Bone marrow (tissue), 2 donors: ENCODE measurements at places on chromosomes 13 and 19.

DNA sequence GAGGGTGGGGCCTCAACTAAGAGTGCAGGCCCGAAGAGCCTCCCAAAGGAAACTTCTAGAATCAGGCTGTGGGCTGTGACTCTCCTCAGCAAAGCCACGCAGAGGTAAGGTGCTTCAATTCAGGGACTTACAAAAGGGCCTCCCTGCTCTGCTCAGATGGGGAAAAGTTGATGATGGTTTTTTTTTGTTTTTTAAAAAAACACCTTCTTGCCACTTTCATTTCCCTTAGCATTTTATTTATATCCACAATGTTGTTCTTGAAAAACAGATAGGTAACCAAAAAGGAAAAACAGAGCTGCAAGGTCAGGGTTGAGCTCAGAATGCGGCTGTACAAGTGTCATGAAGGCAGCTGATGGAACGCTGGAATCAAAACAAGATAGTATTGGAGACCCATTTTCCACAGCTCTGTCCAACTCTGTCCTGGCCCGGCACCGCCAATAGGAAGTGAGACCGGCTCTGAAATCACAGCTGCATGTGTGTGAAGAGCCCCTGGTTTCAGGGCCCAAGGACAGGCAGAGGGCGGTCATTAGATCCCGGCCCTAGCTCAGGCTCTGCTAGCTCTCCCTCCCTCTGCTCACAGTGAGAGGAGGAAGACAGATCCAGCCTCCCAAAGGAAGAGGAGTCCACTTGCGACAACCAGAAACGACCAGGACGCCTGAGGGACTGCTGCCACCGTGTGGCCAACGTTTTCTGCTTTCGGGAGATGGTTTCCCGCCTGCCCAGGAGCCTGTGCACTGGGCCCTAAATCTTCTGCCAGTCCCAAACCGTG lies 58.3 kb downstream of the KLF2 start:
- DNase-seq, result peak; percentile 48

- no peak for DNase-seq
These were observed 4.6 kb upstream of the CDC42EP5 start for GRCh38 chr19:54477650-54478049.

- DNase-seq, result no peak
These were observed 99.7 kb upstream of the RXFP2 start for GRCh38 chr13:31639443-31640163.

DNA sequence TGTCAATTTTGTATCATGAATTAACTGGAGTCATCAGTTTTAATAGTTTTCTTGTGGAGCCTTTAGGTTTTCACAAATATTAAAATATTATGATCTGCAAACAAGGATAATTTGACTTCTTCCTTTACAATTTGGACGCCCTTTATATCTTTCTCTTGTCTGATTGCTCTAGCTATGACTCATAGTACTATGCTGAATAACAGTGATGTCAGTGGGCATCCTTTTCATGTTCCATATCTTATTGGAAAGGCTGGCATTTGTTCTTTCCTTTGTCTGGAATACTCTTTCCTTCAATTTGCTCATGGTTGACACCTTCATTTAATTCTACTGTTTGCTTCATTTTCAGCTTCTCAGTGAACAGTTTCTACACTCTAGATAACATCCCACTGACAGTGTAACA lies 1129.3 kb downstream of the SLITRK5 start:
- DNase-seq, result no peak

GRCh38 chr13:110301606-110302553 lies 5.1 kb downstream of the COL4A1 start:
- DNase-seq, result no peak

DNA sequence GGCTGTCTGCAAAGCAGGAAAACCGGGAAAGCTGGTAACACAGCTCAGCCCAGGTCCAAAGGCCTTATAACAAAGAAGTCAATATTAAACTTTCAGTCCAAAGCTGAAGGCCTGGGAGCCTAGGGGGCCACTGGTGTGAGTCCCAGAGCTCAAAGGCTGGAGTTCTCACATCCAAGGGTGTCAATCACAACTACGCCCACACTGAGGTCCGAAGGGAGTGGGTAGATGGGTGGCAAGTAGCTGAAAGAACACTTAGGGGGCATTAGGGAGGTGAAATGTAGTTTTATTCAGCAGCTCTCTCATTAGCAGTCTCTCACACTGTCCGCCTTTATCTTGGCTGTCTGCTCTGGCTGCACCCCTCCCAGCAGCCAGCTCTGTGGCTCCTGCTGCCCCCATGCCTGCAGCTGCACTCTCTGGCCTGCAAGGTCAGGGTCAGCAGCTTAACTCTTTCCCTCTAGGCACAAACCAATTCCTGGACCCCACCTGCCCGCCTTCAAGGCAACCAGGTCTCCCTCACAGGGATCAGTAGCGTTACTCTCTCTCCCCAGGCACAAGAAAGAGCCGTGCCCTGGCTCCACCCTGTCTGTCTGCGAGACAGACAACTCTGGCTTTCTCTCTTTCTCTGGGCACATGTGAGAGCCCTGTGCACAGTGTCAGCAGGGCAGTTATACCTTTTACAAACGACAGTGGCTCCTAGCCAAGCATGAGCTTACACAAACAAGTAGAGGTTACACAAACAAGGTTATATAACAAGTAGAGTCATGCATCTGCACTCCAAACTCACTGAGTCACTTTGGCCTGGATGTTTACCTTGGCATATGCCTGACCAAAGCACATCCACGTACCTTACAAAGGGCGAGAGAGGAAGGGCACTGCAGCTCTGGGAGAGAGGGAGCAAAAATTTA lies 249.4 kb upstream of the PCDH20 start:
- DNase-seq, result no peak

- no peak for DNase-seq
These were observed 76.8 kb upstream of the ZNF835 start for GRCh38 chr19:56748378-56748777.

DNA sequence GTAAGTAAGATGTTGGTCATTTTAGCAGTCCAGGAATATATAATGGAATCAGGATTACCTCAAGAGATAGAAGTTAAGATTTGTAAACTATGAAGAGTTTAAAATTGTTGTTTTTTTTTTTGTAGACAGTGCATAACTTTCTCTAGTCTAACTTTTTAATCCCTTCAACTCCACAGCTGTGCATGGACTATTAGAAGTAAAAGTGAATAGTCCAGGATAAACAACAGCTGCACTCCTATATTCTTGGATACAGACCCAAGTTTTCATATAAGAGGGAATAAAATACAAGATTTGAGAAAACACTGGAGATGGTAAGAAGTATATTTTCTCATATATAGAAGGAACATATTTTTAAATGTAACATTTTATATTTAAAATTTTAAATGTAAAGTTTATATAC lies 1509.9 kb downstream of the SLITRK5 start:
- DNase-seq, result no peak

- no peak for DNase-seq
These were observed 59.0 kb downstream of the GSX1 start for GRCh38 chr13:27851096-27851850.

DNA sequence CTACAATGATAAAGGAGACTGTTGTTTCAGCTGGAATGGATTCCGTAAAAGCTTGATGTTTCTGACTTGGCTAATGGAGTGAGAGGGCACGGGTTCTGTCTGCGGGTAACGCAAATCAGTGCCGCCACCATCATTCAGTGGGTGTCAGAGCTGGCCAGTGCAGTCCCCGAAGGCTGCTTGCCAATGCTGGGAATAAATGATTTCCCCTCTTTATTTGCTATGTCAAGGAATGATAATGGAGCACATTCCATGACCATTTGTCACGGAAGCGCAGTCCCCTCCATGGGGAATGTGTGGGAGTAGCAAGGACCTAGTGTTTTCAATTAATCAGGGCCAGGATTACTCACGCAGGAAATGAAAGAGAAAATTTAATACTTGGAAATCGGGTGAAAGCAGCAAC lies 899.3 kb downstream of the UQCRFS1 start:
- no peak for DNase-seq

GRCh38 chr13:51033421-51034185 lies 77.5 kb downstream of the C13orf42 start:
- no peak for DNase-seq

GRCh38 chr13:114000151-114001040 lies 26.5 kb upstream of the C13orf46 start:
- no peak for DNase-seq

DNA sequence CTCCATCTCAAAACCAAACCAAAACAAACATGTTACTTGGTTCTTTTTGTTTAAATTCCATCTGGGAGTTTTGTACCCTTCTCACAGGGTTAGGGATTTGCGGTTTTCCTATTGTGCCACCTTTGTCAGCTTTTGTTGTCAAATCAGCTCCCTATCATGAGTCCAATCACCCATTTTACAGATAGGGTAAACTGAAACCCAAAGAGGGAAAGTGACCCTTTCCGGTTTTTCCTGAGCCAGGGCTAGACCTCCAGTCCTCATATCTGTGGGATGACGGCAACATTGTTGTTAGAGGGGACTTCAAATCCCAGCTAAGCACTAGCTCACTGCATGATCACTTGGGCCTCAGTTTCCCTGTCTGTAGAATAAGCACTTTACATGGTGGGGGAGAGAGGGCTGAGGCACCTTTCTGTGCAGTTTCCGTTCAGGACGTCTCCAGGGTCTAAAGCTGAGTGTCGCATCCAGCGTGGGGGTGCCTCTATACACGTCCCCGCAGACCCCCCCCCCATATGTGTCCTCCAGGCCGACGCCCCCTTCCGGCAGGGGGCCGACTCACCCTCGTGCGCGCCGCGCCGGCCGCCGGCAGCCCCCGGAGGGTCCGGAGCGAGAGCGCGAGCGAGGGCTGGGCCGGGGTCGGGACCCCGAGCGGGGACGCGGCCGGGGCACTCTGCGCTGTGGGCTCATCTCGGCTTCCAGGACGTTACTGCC lies 3.9 kb downstream of the CCDC194 start:
- no peak for DNase-seq

DNA sequence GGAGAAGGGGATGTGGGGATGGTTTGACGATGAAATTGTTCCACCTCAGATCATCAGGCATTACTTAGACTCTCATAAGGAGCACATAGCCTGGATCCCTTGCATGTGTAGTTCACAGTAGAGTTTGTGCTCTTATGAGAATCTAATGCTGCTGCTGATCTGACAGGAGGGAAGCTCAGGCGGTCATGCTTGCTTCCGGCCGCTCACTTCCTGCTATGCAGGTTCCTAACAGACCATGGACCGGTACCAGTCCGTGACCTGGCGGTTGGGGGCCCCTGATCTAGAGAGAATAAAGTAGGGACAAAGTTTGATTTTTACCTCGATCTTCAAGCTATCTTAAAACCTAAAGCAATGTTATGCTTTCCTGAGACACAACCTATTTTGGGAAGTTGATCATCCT lies 373.8 kb upstream of the ARGLU1 start:
- DNase-seq, result no peak

- DNase-seq, result no peak
These were observed 31.2 kb downstream of the KATNAL1 start for GRCh38 chr13:30276178-30276577.

- DNase-seq, result no peak
These were observed 180.9 kb downstream of the KCNRG start for GRCh38 chr13:50196118-50196517.

DNA sequence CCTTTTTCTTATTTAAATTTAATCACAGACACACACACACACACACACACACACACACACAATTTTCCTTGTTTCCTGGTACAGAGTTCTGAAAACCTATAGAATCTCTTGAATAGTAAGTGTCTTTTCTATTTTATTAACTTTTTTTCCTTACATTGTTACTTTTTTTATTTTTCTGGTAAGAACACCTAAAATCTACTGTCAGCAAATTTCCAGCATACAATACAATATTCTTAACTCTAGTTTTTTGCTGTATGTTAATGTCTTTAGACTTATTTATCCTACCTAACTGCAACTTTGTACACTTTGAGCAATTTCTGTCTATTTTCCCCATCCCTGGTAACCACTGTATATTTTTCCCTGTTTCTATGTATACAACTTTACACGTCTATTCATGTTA lies 1179.8 kb downstream of the SLITRK1 start:
- no peak for DNase-seq

DNA sequence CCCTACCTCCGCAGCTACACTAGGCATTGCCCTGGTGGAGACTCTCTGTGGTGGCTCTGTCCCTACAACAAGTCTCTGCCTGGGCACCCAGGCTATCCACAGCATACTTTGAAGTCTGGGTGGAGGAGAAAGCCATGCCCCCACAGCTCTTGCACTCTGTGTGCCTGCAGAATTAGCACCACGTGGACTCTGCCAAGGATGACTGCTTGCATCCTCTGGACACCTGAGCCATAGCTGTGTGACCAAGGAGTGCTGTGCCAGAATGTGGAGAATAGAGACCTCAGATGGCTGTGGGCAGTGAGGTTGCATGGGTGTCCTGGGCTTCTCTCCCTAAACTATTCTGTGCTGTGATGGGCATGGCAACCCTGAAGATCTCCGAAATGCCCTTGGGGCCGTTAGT lies 21.2 kb upstream of the MCF2L start:
- no peak for DNase-seq

- no peak for DNase-seq
These were observed 583 bp downstream of the PCDH8 start for GRCh38 chr13:52847682-52848432.

DNA sequence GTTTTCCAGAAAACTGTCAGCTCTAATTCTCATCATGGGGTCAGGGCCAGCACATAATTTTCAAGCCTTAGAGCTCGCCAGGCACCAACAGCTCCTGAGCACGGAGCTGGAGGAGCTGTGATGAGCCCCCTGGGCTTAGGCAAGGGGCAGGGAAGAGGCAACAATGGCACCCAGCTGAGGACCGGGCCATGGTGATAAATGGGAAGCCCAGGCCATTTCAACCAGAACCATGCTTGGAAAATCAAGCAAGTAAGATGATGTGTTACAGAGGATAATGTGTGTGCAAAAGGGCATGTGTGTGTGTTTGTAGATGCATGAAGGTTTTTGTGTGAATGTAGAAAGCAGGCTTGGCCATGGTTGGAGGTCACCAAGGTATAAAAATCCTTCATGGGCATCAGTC lies 66.8 kb upstream of the UBAC2 start:
- no peak for DNase-seq

GRCh38 chr19:11152318-11153062 lies 3.1 kb downstream of the SPC24 start:
- DNase-seq, result no peak

DNA sequence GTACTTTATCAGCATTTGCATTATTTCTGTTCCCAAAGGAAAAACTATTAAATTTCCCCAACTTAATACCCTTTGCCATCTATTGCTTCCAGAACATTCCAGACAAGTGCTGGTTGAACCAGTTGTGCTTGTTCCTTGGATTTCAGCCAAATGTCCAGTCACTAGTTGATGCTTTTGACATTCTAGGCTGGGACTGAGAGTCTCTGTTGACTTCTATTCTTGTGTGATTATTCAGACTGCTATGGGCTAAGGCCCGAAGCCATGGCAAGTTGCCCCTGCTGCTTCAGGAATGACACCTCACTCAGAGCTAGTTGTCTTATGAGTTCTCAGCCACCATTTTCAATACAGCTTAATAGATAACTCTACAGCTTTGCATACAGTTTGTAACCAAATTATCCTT lies 458.1 kb upstream of the ARGLU1 start:
- no peak for DNase-seq
